Muscle of arm (tissue), 14 donors: ENCODE measurements at places on chromosomes 4 and X. TPM values are rescaled to one million over a fixed set of nuclear protein-coding genes. Genes with fewer than 3 reads are reported as not detected.

GRCh38 chr4:61545902-61546480 is 345.9 kb downstream of the ADGRL3 start:
- DNase-seq, result no peak

DNA sequence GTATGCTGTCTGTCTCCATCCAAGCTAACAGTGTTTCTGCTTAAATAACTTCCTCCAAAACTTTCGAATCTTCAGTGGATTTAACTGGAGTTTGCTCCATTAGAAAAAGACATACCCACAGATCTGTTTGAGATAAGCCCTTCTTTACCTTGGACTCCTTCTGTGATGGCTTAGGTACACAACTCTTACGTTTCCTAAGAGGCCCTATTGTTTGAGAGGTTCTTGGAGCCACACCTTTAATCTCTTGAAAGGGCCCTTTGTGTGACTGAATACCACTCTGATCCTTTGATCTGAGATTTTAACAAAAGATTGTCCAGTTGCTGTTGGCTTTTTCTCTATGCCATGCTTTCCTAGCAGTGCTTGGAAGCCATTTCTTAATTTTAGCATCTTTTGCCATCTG is 92.5 kb downstream of the AKAP4 start:
- DNase-seq, result no peak

- no peak for DNase-seq
Observed at GRCh38 chrX:114581528-114582263, 2.2 kb upstream of the HTR2C start.

The FRG2 gene
- polyA plus RNA-seq, result not detected
